Stimulated activated CD4-positive, alpha-beta T cell treated with anti-CD3 and anti-CD28 coated beads, Interleukin-4, amount 100 ng/mL, for 1 hour (primary cell): ENCODE measurements at places on chromosomes 3 and 15.

DNA sequence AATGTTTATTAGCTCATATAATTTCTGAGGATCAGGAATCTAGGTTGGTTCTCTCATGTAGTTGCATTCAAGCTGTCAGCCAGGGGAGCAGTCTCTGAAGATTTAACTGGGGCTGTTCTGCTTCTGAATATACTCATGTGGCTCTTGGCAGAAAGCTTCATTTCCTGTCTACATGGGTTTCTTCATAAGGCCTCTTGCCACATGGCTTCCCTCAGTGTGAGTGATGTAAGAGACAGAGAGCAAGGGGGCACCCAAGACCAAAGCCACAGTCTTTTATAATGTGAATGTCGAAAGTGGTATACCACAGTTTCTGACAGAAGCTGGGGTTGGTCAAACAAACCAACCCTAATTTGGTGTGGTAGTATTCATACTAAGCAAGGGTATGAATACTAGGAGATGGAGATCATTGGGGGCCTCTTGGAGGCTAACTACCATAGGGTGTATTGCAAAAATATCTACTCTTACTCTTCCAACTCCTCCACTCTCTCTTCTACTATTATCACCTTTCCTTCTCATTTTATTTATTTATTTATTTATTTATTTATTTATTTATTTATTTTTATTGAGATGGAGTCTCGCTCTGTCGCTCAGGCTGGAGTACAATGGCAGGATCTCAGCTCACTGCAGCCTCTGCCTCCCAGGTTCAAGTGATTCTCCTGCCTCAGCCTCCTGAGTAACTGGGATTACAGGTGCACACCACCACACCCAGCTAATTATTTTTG is 123.8 kb downstream of the B3GALNT1 start:
- no peak for DNase-seq

DNA sequence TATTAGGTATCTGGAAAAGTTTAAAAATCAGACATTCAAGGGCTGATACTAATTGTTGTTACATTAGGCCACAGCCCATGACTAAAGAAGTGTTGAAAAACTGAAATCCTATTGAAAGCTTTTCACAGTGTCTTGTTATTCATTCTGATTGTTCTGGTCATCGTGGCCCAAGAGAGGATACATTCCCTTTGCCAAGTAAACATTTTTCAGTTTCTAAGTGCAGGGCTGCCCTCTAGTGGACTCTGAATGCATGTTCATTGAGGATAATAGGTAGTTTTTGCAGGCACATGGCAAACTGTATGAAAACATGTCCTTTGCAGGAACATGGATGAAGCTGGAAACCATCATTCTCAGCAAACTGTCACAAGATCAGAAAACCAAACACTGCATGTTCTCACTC is 181.1 kb downstream of the MYRIP start:
- no peak for DNase-seq

GRCh38 chr3:18011387-18011786 is 269.0 kb upstream of the TBC1D5 start:
- DNase-seq = no peak

DNA sequence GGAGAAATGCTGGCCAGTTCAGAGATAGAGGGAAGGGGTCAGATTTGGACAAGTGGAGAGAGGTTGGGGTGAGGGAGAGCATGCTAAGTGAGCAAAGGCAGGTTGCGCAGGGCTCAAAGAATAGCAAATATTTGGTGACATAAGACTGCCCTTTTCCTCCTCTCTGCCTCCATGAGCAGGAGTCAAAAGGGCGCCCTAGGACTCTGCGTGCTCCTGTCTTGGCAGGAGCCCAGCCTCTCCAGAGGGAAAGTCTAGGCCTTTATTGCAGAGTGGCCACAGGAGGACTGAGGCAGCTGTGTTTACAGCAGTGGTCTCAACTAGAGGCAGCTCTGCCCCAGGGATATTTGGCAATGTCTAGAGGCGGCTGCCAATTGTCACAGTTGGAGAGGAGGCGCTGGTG is 165.6 kb downstream of the FAM43A start:
- DNase-seq = no peak

DNA sequence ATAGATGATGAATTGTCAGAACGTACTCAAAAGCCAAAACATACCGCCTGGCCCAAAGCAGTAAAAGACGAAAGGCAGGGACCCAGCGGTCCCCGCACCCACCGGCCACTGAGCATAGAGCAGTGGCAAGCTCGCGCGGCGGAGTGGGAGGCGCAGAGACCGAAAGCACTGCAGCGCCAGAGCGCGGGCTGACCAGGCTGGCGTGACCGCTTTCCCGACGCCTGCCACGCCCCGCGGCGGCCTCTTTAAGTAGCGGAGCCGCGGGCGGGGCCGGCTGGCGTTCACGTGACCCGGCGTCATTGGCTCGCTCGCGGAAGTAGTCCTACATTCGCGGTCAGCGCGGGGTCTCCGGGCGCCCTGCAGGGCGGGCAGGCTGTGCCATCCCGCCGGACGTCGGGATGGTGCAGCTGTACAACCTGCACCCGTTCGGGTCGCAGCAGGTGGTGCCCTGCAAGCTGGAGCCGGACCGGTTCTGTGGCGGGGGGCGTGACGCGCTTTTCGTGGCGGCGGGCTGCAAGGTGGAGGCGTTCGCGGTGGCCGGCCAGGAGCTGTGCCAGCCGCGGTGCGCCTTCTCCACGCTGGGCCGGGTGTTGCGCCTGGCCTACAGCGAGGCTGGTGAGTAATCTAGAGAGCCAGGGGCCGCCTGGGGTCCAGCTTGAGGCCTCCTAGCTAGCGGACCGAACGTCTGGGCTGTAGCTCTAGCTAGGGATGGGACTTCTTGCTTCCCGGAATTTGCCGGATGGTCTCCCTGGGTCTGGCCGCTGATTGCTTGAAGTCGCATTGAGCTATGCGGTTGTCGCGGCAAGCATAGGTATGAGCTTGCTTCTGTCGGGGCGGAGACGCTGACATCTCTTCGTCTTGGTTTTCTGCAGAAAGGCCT is at the start of gene HPS3:
Gene HPS3 (plus strand): TSS at position 313 of the 880 bp plus-strand sequence. CDS start 86 bp downstream, at position 399.
- DNase-seq = peak; percentile 80

DNA sequence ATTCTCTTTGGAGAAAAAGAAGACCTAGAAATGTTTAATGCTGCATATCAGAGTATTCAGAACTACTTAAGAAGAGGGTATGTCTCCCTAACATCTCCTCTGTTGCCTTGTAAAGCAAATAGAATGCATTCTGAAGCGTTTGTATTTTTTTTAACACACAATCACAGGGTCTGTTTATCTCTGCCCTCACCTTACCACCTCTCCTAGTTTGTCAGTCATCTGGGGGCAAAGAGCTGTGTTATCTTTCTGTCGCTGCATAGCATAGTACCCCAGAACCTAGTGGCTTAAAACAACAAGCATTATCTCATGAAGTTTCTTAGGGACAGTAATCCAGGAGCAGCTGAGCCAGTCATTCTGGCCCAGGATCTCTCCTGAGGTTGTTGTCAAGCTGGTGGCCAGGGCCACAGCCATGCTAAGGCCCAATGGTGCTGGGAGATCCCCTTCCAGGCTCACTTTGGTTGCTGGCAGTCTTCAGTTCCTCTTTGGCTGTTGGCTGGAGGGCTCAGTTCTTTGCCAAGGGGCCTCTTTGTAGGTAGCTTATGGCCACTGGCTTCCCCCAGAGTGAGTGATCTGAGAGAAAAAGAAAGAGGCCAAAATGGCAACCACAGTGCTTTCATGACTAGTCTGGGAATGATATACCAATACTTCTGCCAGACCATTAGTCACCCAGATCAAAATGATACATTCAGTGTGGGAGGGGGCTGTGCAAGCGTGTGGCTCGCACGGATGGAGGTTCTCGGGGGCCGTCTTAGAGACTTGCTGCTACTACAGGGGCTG is 17.8 kb downstream of the EDEM1 start:
- peak; percentile 31 for DNase-seq

DNA sequence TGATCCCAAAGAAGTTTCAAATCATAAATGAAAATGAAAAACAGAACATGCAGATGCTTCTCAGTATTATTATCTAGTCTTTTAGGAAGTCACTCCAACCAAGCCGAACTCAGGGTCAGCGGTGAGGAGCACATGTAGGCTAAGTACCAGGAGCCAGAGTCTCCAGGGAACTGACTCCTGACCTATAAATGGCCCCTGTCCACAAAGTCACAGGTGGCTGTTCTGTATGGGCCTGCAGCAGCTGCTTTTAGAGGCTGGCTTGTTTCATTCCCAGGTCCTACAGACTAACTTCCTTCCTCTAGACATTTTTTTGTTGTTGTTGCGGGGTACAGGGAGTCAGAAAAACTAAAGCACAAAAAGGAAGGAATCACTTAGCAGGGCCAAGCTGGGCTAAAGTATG is 54.6 kb downstream of the DAPK2 start:
- DNase-seq = no peak

DNA sequence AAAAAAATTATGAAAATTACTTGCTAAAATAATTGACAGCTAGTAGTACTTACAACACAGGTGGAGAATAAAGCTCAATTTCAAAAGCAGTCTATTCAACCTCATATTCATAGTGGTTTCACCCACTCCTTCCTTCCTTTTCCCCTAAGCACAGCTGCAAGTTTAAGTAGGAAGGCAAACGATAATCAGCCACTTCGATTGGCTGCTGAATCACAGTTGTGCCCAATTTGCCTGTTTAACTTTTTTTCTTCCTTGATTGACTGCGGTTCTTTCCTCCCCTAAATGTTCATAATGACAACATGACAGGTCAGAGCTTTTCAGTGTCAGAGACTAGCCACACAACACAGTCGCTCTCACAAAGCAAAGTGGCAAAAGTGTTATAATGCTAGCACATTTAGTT is 468.0 kb upstream of the GBE1 start:
- no peak for DNase-seq

DNA sequence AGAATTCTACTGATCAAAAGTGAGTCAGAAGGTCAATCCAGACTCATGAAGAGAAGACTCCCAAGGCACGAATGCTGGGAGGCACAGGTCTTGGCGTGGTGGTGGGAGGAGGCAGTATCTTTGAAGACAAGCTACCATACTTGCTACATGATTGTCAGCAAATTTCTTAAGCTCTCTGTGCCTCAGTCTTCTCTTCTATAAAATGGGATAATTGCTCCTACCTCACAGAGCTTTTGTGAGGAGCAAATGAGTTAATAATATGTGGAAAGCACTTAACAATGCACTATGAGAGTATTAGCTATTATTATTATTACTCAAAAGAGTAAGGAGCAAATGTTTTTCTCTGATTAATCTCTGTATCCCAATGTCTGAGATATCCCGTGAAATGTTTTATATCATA is 36.2 kb downstream of the EHD4 start:
- DNase-seq = no peak

GRCh38 chr15:57376696-57377477 is 582 bp downstream of the CGNL1 start:
- DNase-seq = no peak

- no peak for DNase-seq
Measured at GRCh38 chr3:71294919-71295318, 288.6 kb downstream of the FOXP1 start.

DNA sequence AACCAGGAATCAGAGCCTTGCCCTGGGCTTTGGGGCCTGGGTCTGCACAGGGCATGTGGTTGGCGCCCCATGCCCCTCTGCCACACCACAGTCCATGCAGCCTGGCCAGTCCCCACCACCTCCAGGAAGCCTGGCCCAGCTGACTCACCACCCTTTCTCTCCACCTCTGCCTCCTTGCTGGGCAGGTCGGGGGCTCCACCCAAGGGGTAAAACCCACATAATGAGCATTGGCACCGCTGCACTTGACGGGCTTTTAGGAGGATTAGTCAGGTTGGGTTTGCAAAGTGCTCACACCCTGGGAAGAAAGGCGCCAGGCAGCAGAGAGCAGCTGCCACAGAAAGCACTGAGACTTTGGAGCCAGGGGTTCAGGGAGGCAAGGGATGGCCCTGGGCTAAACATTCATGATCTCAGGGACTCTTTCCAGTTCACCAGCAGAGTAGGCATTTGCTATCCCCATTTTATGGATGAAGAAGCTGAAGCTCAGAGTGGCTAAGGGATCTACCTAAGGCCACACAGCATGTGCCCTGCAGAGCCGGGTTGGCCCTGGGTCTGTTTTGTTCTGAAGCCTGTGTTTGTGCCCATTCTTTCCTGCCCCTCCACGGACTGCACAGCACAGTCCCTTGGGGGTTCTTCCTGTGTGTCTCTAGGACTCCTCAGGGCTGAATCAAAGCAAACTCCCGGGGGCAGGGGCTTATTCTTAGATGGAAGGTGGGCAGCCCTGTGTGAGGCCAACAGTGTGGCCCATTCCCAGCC is 113.4 kb downstream of the ETFA start:
- DNase-seq = no peak

GRCh38 chr3:64533617-64534317 is 154.0 kb downstream of the ADAMTS9 start:
- peak; percentile 24 for DNase-seq

DNA sequence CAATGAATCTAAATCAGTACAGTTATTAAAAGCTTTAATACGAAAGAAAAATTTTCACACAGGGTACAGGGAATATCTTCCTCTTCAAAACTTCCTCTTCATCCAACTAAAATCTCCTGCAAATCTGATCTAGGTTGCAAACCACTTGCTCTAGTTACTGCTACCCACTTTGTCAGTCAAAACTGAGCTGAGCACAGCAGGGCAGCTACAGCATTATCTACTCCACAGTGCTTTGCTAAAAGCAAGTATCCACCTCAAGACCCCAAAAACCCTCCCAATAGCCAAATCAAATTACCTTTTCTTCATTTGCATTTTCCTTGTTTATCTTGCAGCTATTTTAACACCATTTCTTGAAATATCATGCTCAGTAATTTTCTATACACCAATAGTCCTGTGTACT is 14.7 kb downstream of the ZNF280D start:
- no peak for DNase-seq

DNA sequence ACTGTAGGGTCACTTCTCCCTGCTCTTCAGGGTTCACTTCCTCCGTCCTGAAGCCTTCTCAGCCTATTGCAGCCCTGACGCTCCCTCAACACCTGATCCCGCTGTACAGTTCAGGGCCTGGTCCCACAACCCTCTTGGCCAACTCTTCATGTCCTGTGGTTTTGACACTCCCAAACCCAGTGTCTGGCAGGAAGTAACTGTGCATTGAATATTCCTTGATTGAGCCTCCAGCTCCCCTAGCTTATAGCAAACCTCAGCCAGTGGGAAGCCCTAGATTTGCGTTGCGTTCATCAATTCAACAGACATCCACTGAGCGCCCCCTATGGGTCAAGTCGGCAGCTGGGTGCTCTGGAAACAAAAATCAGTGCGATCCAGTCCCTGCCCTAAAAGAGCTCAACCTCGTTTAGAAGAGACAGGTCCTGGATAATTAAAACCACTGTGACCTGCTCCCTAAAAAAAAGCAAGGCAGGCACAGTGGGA is 13.5 kb downstream of the UBAP1L start:
- DNase-seq = peak; percentile 50

- DNase-seq = no peak
Measured at GRCh38 chr15:76711351-76711827, 193.8 kb downstream of the SCAPER start.

DNA sequence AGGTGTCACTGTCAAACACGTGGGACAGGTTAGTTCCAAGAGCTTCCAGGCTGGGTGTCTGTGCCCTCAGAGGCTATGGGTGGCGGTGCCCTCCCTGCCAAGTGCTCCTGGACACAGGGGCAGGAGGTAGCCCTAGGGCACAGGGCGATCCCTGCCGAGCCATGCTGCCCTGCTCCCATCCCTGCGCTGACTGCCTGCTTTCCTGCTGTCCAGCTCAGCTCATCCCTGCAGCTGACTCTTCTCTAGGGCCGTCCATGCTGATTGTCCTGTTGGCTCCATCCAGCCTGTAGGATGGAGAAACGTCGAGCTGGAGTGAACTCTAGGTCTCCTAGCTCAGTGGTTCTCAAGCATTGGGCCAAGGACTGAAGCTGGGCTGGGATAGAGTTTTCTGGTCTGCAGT is 3.7 kb downstream of the PDIA5 start:
- no peak for DNase-seq
